Mesendoderm (in vitro differentiated cells): ENCODE measurements at places on chromosomes 1 and 21.

- DNase-seq: no peak
- H3K36me3 ChIP-seq: no peaks in the 10 kb centered on the region
- no peak overlapping the region for H3K27ac ChIP-seq
- no peak overlapping the region for H3K4me3 ChIP-seq
- H3K4me1 ChIP-seq: no peaks in the 10 kb centered on the region
These were observed 13.6 kb upstream of the NAV1 start for GRCh38 chr1:201525193-201525778.

DNA sequence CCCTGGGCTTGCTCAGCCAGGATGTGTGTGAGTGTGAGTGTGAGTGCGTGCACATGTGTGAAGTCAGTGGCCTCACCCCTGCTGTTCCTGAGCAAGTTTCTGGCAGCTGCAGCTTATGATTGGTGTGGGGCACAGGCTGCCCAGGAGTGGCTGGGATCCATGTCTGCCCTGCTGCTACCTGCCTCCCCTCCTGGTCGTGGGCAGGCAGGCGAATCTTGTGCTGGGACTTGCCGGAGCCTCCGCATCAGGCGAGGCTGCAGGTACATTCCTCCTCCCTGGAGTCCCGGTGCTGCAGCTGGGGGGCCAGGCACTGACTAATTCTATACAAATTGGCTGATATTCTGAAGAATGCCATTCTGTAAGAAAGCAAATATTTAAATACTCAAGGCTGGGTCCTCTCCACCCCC, 85.6 kb upstream of the WNT4 start:
- no peaks in the 10 kb centered on the region for H3K4me1 ChIP-seq
- no peak overlapping the region for H3K4me3 ChIP-seq
- H3K27me3 ChIP-seq: no peaks in the 10 kb centered on the region
- DNase-seq: peak; percentile 50
- H3K36me3 ChIP-seq: no peaks in the 10 kb centered on the region

GRCh38 chr1:50080904-50081586, 27.7 kb upstream of the ELAVL4 start:
- H3K27ac ChIP-seq: no peak overlapping the region
- H3K36me3 ChIP-seq: no peaks in the 10 kb centered on the region
- H3K4me3 ChIP-seq: no peak overlapping the region
- peak; percentile 70 for DNase-seq
- no peaks in the 10 kb centered on the region for H3K27me3 ChIP-seq

- H3K4me1 ChIP-seq: peaks cover 8% of the 10 kb centered on the region
- H3K27me3 ChIP-seq: no peaks in the 10 kb centered on the region
- no peak for DNase-seq
These were observed 5.7 kb upstream of the NHLH1 start for GRCh38 chr1:160361199-160361598.

DNA sequence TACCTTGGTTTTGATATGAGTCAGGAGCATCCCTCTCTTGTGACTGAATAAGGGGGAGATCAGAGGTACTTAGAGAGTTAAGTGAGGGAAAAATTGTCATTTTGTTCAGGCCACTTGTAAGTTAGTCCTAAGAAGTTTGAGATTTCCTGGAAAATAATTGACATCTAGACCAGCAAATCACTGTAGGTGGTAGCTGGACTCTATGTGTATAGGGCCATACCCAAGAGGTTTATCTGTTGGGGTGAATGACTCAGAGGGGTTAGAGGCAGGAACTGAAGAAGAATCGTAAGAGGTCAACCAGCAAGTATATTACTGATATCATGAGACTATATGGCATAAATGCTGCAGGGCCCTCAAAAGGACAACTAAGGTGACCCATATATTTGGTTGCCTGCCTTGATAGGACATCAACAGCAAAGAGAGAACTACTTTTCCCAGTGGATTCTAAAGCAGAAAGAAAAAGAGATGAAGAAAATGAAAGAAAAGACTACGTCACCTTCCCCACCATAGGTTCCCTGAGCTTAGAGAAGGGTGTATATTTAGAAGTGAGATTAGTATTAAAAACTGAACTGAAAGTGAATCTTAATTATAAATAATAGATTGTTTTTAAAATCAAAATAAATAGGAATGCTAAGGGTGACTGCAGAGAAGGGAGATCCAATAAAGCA, 8.0 kb upstream of the RNPC3 start:
- H3K27me3 ChIP-seq: no peaks in the 10 kb centered on the region
- no peak overlapping the region for H3K4me3 ChIP-seq
- H3K27ac ChIP-seq: no peak overlapping the region
- no peak for DNase-seq
- H3K4me1 ChIP-seq: no peaks in the 10 kb centered on the region

DNA sequence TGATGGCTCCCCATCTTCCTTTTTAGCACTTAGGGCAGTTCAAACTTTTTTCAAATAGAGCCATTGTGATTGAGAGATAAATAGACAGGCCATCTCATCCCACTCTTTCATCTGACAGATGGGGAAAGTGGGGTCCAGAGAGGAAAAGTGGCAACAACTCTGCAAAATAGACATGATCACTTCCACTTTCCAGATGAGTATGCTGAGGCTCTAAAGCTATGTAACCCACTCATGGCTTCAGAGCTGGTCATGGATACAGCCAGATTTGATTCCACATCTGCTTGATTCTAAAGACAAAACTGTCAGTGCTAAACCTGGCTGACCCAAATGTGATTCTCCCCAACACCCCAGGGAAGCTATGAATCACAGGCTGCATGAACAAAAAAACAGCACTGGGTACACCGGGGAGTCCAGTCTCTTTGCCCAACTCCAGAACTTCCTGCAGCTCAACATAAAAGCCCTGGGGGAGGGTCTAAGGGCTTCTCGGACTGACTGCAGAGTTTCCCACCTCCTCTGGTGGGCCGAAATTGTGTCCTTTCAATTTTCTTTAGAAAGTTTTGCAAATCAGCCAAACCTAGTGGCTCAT, 59.3 kb downstream of the PLPP3 start:
- H3K36me3 ChIP-seq: no peaks in the 10 kb centered on the region
- H3K27ac ChIP-seq: no peak overlapping the region
- no peak for DNase-seq
- H3K4me1 ChIP-seq: peaks cover 11% of the 10 kb centered on the region
- no peaks in the 10 kb centered on the region for H3K27me3 ChIP-seq

- H3K4me3 ChIP-seq: no peak overlapping the region
- H3K4me1 ChIP-seq: no peaks in the 10 kb centered on the region
- no peaks in the 10 kb centered on the region for H3K27me3 ChIP-seq
- H3K27ac ChIP-seq: no peak overlapping the region
- H3K36me3 ChIP-seq: no peaks in the 10 kb centered on the region
- no peak for DNase-seq
These were observed 23.9 kb downstream of the INPP5B start for GRCh38 chr1:37922767-37923550.

DNA sequence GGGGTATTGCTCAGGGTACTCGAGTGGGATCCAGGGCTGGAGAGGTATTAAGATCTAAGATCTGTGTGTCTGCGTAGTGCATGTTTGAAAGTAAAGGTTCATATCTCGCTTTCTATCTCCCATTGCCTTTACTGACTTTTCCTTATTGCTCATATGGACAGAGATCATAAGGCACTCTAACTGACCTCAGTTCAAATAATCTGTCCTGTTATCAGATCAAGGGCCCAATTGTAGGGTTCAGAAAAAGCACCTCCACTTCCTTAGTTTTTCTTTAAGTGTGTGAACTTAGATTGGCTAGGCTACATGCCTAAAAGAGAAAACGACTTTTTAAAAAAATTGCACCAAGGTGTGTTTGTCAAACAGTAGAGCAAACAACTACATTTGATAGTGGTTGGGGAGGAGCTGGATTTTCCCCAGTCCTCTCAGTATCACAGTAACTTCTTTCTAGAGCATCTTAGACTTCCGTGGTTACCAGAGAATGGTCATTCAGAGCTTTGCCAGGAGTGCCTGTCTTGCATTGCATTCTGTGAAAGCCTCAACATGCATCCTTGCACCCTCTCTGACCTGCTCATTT, 57.6 kb downstream of the LMO4 start:
- H3K4me3 ChIP-seq: no peak overlapping the region
- no peak overlapping the region for H3K27ac ChIP-seq
- no peak for DNase-seq
- no peaks in the 10 kb centered on the region for H3K27me3 ChIP-seq
- H3K4me1 ChIP-seq: no peaks in the 10 kb centered on the region

GRCh38 chr1:21126324-21126723, 50.4 kb downstream of the EIF4G3 start:
- H3K4me1 ChIP-seq: no peaks in the 10 kb centered on the region
- DNase-seq: peak; percentile 65
- H3K4me3 ChIP-seq: no peak overlapping the region
- H3K36me3 ChIP-seq: no peaks in the 10 kb centered on the region
- no peaks in the 10 kb centered on the region for H3K27me3 ChIP-seq

GRCh38 chr1:50232336-50232735, 123.6 kb downstream of the ELAVL4 start:
- H3K27me3 ChIP-seq: no peaks in the 10 kb centered on the region
- H3K27ac ChIP-seq: no peak overlapping the region
- DNase-seq: no peak
- H3K4me1 ChIP-seq: peaks cover 4% of the 10 kb centered on the region
- H3K36me3 ChIP-seq: no peaks in the 10 kb centered on the region
- H3K4me3 ChIP-seq: no peak overlapping the region

- no peak for DNase-seq
- H3K27ac ChIP-seq: no peak overlapping the region
- no peaks in the 10 kb centered on the region for H3K36me3 ChIP-seq
- no peak overlapping the region for H3K4me3 ChIP-seq
These were observed 432.3 kb downstream of the DPYD start for GRCh38 chr1:97488530-97488929.

GRCh38 chr1:220386494-220387195, 114.4 kb upstream of the RAB3GAP2 start:
- no peaks in the 10 kb centered on the region for H3K36me3 ChIP-seq
- H3K27me3 ChIP-seq: no peaks in the 10 kb centered on the region
- no peak overlapping the region for H3K27ac ChIP-seq
- peaks cover 5% of the 10 kb centered on the region for H3K4me1 ChIP-seq
- H3K4me3 ChIP-seq: no peak overlapping the region
- no peak for DNase-seq

- H3K27ac ChIP-seq: no peak overlapping the region
- DNase-seq: no peak
- H3K27me3 ChIP-seq: no peaks in the 10 kb centered on the region
- H3K4me3 ChIP-seq: no peak overlapping the region
- peaks cover 19% of the 10 kb centered on the region for H3K36me3 ChIP-seq
- peaks cover 2% of the 10 kb centered on the region for H3K4me1 ChIP-seq
These were observed 3.2 kb upstream of the SRM start for GRCh38 chr1:11062965-11063401.

DNA sequence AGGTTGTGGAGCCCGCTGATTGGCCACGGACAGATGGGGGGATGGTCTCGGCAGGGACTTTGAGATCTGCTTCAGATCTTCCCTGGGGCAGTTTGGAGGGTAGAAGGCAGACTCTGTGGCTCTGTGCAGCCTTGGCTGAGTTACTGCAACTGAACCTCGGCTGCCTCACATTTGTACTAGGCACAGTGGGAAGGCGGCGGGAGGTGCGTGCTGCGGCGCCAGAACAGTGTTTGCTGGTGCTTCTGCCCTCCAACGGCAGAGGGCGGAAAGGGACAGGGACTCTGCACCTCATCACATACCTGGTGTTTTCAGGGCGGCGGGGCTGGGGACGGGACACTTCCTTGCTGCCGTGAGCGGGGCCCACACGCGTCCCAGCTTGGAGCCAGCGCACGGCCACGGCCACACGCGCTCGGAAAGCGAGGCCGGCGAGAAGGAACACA, 26.2 kb downstream of the SLC66A1 start:
- peaks cover 4% of the 10 kb centered on the region for H3K4me1 ChIP-seq
- no peak overlapping the region for H3K27ac ChIP-seq
- no peaks in the 10 kb centered on the region for H3K27me3 ChIP-seq
- H3K36me3 ChIP-seq: peaks cover 4% of the 10 kb centered on the region
- DNase-seq: peak; percentile 92
- no peak overlapping the region for H3K4me3 ChIP-seq

DNA sequence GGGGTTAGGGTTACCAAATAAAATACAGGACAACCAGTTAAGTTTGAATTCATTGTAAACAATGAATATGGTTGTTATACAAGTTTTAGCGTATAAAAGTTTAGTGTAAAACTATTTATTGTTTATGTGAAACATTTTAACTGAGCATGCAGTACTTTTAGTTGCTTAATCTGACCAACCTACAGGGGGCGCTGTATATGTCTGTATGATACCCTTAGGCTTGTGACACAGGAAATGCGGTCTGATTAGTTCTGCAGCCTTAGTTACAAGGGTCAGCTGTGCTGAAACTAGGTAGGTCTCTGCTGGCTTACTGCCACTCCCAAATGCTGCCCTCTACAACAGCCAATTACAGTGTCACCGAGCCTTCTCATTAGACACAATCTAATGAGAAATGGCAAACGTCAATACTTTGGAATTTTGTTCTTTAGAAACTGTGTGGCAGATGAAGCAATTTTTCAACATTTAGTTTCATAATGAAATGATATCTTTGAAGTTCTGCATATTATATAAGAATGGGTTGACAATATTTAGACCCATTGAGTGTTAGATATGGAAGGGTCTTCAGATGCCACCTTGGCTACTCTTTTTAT, 56.2 kb downstream of the NTNG1 start:
- H3K27ac ChIP-seq: no peak overlapping the region
- H3K4me1 ChIP-seq: no peaks in the 10 kb centered on the region
- H3K36me3 ChIP-seq: no peaks in the 10 kb centered on the region

DNA sequence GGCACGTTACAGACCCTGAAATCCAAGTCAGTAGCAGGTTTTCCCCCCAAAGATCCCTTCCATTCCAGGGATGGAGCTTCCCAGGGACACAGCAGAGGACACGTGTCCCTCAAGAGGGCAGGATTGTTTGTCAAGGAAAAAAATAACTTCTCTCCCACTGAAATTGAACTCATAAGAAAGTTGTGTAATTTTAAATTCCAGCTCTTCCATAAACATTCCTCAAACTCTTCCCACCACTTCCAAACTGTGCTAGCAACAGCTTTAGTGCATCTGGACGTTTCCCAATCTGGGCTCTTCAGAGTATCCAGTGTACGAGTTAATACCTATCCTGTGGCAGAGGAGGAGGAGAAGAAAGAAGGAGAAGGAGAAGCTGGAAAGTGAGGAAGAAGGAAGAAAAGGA, 79.6 kb downstream of the PSMG1 start:
- H3K36me3 ChIP-seq: no peaks in the 10 kb centered on the region
- no peak overlapping the region for H3K27ac ChIP-seq
- H3K4me3 ChIP-seq: no peak overlapping the region
- no peak for DNase-seq

- DNase-seq: no peak
- H3K36me3 ChIP-seq: no peaks in the 10 kb centered on the region
- no peak overlapping the region for H3K4me3 ChIP-seq
- no peaks in the 10 kb centered on the region for H3K27me3 ChIP-seq
- no peak overlapping the region for H3K27ac ChIP-seq
- H3K4me1 ChIP-seq: no peaks in the 10 kb centered on the region
These were observed 96.5 kb upstream of the SPATA6 start for GRCh38 chr1:48568501-48568900.
